ENCODE measurements at places on chromosomes 12 and 14.
A peak's percentile ranks its signal among the peaks of the same experiment; 100 is the strongest.

DNA sequence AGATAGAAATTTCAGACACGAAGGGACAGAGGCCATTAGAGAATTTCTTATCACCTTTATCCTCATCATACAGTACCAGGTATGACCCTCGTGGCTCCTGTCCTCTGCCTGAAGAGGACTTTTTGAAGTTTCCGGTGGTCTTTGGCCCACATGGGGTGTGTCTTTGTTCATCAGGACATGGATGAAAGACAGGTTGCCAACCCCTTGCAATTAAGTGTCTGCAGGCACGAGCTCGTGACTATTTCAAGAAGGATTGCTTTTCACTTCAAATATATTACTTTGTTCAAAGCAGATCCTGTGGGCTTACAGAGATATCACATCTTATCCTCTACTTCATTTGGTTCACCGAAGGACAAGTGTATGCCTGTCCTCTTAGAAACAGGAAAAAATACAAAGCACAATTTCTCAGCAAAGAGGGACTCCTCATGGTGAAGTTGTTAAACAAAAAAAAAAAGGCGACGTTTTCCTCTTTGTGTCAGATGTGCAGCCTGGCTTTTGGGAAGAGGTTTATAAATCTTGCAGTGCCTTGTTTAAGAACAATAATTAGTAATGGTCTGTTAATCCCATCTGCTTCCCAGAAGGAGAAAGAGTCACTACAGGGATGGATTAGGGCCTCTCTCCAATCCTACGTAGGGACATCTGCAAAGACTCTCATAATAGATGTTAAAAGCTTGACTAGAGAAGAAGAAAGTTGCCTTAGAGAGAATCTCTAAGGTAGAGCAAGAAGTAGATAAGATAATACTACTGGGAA lies 13.5 kb upstream of the FAM234B start:
- DNase-seq, result peak; percentile 27

DNA sequence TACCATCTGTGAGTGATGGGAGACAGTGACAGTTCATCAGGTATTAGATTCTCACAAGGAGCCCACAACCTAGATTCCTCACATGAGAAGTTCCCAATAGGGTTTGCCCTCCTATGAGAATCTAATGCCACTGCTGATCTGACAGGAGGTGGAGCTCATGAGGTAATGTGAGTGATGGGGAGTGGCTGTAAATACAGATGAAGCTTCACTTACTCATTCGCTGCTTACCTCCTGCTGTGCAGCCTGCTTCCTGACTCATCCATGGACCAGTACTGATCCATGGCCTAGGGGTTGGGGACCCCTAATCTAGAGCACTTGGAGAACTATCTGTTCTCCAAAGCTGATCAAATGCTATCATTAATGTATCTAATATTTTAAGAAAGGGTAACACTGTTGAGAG lies 17.7 kb downstream of the CLEC2D start:
- no peak for DNase-seq

- DNase-seq, result peak; percentile 67
Observed at GRCh38 chr14:22614240-22614799, 16.2 kb downstream of the ABHD4 start.

- DNase-seq, result peak; percentile 6
Observed at GRCh38 chr12:128852885-128853599, at the start of gene GLT1D1. GLT1D1 (plus strand) TSS chr12:128853478; CDS start chr12:128853582, 104 bp downstream.

GRCh38 chr14:44436458-44436857 lies 70.6 kb downstream of the FSCB start:
- no peak for DNase-seq

DNA sequence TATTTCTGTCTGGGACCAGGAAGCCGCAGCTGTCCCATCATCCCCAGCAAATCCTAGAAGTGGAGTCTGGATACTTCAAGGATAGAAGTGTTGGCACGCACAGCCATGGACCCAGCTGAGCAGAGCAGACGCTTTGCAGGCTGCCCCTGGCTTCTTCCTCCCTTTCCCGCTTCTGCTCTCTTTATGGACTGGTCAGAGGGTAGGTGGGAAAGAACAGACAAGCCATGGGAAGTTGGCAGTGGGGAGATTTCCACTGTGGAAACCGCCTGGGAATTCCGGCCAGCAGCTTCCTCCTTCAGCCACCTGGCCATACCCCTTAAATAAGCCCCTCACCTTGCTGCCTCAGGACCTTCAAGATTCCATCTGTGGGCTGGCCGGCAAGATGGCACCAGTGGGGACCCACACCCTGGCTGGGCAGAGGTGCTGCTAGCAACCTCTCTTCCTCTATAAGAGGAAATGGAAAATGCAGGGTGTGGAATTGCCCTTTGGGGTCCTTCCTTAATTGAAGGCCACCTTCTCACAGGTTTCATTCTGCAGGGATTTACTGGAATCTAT lies 20.6 kb downstream of the OTUB2 start:
- no peak for DNase-seq

DNA sequence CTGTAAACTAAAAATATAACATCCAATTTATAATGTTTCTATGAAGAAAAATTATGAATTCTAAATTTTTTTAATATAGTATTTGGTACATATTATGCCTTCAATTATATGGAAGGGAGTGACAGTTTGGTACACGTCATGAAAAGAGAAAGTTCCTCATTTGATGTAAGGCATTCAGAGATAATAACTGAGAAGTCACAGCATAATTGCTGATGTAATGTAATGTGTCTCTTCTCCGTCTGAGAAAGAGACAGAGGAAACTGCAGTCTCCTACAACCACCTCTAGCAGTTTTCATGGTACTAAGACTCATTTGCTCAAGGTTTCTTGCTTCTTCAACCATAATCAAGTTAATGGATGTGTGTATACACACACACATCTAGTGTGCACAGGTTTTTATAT lies 2.3 kb upstream of the CD69 start:
- DNase-seq, result no peak

DNA sequence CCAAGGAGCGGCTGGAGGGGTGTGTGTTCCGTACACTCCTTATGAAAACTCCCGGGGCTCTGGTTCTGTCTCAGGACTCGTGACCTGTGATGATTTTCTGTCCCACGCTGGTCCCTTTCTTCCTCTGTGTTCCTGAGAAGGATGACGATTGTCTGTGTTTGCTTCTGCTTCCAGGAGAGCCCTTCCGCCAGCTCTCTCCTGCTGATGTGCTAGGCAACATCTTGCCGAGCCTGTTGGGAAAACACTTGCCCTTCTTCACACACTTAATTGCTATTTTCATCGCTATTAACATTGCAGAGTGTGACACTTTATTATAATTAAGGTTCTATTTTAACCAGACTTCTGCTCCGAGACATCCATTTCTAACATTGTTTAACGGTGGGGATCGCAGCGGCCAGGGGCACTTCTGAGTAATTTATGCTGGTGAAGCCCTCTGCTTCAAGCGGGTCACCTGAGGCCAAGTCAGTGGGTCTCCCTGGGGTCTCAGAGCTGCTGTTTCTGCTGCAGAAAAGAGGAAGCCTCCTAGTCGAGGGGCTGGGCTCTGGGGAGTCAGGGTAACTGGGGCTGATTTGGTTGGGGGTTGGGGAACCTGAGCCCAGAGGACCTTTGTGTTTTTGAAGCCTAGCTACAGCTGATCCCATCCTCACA lies 88.6 kb downstream of the PRMT8 start:
- no peak for DNase-seq

DNA sequence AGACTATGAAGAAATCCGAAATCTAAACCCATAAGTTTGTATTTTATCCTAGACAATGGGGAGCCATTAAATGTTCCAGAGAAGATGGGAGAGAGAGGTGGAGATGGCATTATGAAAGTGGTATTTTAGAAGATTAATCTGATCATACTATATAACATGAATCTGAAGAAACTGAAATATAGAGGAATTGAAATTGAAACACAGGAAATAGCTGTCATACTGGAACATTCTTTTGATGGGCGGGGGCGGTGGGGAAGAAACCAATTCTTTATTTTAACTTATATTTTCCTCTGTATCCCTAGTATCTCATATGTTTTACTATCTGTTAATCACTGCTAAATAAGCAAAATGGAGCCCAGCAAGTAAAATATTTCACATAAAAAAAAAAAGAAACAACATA lies 27.0 kb upstream of the FOXN3 start:
- DNase-seq, result no peak

GRCh38 chr12:122123761-122124145 lies 45.2 kb downstream of the MLXIP start:
- no peak for DNase-seq

DNA sequence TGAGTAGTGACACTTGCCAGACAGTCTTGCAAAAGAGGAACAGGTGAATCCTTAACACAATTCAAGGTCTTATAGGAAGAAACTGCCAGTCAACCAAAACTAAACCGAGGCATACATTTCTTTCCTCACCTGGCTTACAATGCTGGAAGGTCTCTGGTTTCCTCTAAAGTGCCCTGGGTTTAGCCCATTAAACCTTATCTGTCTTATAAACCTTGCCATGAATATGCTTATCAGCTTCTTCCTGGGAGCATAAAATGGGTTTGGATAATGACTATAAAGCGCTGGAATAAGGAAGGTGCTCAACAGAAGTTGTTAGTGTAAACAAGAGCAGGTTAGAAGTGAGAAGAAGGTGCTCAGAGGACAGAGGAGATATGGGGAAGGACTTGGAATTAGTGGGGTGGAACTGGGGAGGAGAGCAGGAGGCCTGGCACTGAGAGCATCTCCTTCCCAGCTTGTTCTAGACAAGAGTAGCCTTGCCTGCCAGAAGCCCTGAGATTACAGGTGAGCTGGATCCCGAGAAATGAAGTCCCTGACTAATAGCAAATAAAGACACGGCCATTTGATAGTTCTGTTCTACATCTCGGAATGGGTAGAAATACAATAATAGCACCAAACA lies 14.1 kb upstream of the GPRC5A start:
- no peak for DNase-seq

All from eye (tissue), 1 donor.